Endothelial cell of coronary artery (primary cell): ENCODE measurements at places on chromosomes 16 and 17. TPM values are rescaled to one million over a fixed set of nuclear protein-coding genes. Genes with fewer than 3 reads are reported as not detected.

The C17orf113 gene
- 0.09 and 0.28 TPM in 2 replicates for total RNA-seq

The PPP1R9B gene
- 30.9 and 46.6 TPM in 2 replicates for total RNA-seq

The TNFRSF17 gene
- total RNA-seq = not detected in 2 replicates

The CRHR1 gene
- not detected in 2 replicates for total RNA-seq

The UNC45B gene
- total RNA-seq = not detected in 2 replicates

The CCL17 gene
- total RNA-seq = not detected in 2 replicates

The ZC3H18 gene
- 10.9 and 13.9 TPM in 2 replicates for total RNA-seq

The ZSCAN10 gene
- 0.19 TPM in 1 of 2 replicates, not detected in the other for total RNA-seq

The TBC1D24 gene
- total RNA-seq = 12.3 and 16.3 TPM in 2 replicates

The SP6 gene
- 0.45 and 0.66 TPM in 2 replicates for total RNA-seq

The MEIOB gene
- under 0.01 TPM in 1 of 2 replicates, not detected in the other for total RNA-seq

The MMP25 gene
- total RNA-seq = under 0.01 TPM in 2 replicates

The PMFBP1 gene
- 0.38 and 0.63 TPM in 2 replicates for total RNA-seq

The TBC1D3L gene
- total RNA-seq = 1.2 and 2.0 TPM in 2 replicates

The C16orf74 gene
- total RNA-seq = 17.4 and 21.0 TPM in 2 replicates

The DRC3 gene
- total RNA-seq = 1.3 and 1.5 TPM in 2 replicates

The CORO6 gene
- 0.63 and 2.4 TPM in 2 replicates for total RNA-seq

The WFDC1 gene
- total RNA-seq = not detected in 2 replicates
